ENCODE measurements at places on chromosomes 1 and 21.

DNA sequence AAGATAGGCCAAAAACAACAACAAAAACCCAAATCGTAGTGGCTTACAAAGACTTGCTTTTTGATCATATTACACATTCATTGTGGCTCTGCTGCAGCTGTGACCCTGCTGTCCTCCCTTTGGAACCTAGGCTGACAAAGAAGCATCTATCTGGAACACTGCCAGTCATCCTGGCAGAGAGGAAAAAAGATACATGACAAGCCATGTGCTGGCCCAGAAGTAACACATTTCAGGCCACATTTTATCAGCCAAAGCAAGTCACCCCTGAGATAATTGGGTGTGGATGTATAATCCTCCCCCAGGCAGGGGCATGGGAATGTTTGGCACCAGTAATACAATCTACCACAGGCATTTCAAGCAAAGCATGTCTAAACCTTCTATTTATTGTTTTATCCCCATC lies 37.2 kb upstream of the AGO1 start:
- DNase-seq: peak; percentile 41

DNA sequence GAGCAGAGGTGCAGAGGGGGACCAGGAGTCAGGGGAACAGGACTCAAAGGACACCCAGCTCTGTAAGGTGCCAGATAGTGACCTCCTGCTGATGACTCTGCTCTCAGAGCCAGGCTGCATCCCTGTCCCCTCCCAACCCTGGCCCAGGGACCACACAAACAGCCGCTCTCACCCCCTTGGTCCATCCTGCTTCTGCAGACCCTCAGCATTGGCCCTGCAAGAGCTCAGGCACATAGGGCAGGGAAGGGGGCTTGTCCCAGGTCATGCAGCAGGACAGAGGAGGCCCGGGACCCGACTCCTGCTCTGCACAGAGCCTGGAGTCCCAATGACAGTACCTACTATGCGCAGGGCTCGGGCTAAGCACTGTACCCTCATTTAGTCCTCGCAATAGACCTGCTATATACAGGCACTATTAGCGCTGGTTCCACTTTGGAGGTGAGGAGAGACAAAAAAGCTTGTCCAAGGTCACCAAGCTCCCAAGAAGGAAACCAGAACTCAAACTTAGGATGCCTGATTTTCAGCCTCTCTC lies 15.7 kb downstream of the EPHA2 start:
- DNase-seq: no peak

- no peak for DNase-seq
Measured at GRCh38 chr1:241101622-241102021, 255.4 kb downstream of the RGS7 start.

GRCh38 chr1:220825819-220826551 lies 39.3 kb downstream of the MTARC1 start:
- DNase-seq: peak; percentile 31

DNA sequence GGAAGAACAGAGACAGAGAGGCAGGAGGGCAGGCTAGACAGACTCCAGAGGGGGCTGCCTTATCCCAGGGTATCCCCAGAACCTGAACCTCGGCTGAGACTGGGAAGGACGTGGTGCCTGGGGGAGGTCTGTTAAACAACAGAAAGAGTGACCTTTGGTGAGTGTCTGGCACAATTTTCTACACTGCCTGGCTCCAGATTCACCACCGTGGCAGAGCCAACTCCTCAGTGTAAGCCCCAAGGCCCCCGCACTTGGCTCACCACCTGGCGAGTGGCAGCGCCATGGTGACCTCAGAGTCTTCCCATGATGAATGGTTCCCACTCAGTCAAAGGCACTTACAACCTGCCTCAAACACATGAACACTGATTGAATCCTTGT lies 6.5 kb downstream of the RD3 start:
- no peak for DNase-seq

All from AG10803 (cell line).